Inflammatory macrophage treated with lipopolysaccharide for 1 hour (primary cell): ENCODE measurements at places on chromosomes 16 and 17.

GRCh38 chr17:8237175-8237574 lies 10.7 kb downstream of the CTC1 start:
- DNase-seq: no peak

- no peak for DNase-seq
These were observed 19.8 kb downstream of the ADAT1 start for GRCh38 chr16:75603241-75603640.

- no peak for DNase-seq
These were observed 8.3 kb downstream of the ANKRD40 start for GRCh38 chr17:50699410-50699809.

GRCh38 chr16:11977376-11978041 lies 975 bp downstream of the SNX29 start:
- DNase-seq: no peak

DNA sequence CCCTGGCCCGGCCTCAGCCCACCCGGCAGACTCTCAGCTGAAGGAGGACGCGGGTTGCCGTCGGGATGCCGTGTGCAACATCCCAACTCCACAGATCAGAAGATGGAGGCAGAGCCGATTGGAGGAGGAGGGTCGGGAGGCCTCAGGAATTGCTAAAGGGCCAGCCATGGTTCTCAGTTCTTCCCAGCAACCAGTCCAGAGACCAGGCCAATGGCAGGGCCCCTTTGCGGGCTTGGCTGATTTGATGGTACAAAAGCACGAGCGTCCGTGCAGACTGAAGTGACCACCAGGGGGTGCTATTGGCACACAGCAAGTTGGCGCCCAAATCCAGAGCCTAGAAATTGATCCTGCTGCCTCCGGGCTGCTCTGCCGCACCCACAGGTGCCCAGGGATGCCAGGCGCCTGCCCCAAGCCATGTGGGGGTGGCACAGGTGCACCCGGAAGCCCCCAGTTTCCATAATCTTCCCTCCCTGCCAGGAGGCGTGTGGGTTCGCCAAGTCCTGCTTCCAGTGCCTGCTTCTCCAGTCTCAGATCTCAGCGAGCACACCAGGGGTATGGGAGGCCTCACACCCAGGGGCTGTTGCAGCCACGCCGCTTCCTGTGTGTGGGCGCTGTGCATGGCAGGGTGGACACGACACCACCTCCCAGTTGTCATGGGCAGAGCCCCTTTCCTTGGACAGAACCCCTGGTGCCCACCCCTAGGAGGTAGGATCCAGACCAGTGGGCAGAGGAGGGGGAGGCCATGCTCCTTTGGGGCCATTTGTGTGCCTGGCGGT lies 7.1 kb upstream of the TEX19 start:
- DNase-seq: peak; percentile 96

DNA sequence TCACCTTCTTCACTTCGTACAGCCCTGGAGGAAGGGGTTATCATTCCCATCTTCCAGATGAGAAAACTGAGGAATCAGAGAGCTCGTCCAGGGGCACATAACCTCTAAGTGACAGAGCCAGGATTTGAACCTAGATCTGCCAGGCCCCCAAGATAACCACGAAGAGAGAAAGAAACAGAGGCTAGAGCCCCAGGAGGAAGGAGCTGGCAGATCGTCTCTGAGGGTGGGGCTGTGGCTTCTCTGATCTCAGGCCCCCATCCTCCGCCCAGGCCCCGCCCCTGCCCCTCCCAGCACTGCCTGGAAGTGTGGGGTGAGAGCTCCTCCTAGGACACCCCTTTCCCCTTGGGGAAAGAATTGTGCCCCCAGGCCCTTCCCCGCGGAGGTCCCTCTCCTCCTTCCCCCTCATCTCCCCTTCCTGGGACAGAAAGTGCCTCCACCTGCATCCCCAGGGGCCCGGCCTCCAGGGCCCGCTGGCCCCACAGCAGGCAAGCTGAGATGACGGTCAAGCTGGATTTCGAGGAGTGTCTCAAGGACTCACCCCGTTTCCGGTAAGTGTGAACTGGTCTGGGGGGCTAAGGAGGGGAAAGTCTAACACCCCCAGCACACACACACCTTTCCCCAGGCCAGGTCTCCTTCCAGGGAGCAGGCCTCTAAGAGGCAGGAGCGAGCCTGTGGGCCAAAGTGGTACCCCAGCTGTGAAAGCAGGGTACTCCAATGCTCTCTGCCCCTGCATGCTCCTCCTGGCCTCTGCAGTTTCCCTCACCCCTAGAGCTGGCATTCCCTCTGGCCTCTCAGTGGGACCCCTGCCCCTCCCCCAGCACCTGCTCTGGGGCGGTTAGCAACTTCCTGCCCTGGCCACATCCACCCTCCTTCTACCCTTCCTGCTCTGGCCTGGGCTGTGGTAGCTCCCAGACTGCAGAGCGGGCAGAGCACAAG lies at the start of gene ACAP1:
Gene ACAP1 (plus strand): TSS at position 290 of the 936 bp plus-strand sequence. CDS start 206 bp downstream, at position 496.
- DNase-seq: peak; percentile 16

DNA sequence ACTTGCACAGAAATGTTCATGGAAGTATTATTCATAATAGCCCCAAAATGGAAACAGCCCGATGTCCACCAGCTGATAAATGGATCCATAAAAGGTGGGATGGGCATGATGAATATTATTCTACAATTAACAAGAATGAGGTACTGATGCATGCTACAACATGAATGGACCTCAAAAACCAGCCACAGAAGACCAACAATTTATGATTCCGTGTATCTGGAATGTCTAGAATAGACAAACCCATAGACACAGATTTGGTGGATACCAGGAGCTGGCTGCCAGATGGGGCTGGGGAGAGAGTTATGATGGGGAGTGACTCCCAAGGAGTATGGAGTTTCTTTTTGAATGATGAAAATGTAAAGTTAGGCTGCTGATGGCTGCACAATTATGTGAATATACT lies 10.8 kb upstream of the NAGLU start:
- no peak for DNase-seq

- no peak for DNase-seq
These were observed 5.4 kb downstream of the DCAF7 start for GRCh38 chr17:63555500-63556156.

GRCh38 chr17:50397919-50398285 lies 579 bp upstream of the LRRC59 start:
- no peak for DNase-seq
